ENCODE measurements at places on chromosomes 3 and 15. TPM values are rescaled to one million over a fixed set of nuclear protein-coding genes. Genes with fewer than 3 reads are reported as not detected.

DNA sequence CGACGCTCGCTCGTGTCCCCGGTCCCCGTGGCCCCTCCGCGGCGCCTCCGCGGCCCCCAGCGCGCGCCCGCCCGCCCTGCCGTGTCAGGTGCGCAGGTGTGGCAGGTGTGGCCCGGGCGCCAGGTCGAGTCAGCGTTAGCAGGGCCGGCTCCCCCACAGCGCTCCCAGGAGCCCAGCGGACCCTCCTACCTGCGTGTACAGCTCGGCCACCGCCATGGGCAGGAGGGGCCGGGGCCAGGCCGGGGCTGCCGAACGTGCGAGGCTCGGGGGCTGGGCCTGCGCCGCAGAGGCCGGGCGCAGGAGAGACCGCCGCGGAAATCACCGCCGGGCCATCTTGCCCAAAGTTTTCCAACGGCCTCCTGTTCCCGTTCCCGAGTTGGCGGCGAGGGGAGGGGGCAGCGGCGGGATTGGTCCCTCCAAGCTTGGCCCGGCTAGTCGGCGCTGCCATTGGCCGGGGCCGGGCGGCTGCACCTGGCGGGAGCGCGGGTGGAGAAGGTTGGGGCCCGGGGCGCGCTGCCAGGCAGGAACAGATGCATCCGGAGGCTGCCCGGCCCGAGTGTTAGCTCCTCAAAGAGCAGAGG, at the start of gene MYO5C:
TSS of gene MYO5C (minus strand) at position 384 of the 581 bp plus-strand sequence. CDS start at position 216, 168 bp downstream.
- DNase-seq: peak; percentile 69

DNA sequence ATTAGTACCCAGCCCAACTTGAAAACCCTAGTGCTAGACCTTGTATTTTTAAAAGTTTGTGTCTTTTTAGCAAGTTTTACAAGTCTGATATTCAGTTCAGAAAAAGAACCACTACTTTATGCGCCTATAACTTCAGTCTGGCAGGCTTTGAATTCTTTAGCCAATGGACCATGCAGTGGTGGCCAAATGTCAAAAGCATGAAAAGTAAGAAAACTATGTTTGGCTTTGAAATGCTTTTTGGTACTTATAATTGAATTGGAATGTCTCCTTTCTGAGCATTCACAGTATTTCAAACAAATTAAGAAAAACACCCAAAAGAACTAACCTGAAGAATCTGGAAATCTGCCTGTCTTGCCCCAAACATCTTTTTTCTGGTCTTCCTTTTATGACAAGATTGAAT, 12.8 kb downstream of the WDR48 start:
- DNase-seq: no peak

GRCh38 chr3:186772701-186773417, 10.5 kb upstream of the EIF4A2 start:
- peak; percentile 83 for DNase-seq

GRCh38 chr3:25532431-25533162, 104.5 kb downstream of the RARB start:
- DNase-seq: no peak

DNA sequence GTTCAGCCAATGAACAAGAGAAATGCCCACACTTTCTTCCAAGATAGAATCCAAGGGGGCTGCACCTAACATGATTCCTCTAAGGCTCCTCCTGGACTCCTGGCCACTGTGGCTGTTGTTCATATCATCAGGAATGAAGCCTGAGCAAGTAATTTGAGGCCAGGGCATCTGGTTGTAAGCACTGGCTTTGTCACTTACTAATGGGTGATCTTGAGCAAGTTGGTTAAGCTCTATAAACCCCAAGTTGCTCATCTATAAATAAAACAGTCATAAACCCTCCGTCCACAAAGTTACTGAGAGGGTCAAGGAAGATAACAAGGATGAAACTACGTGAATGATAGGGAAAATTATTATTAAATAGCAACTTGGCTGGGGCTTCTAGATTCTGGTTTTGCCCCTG, 58.3 kb downstream of the CDC25A start:
- DNase-seq: no peak

- no peak for DNase-seq
These were observed 279.4 kb downstream of the RSL24D1 start for GRCh38 chr15:54917312-54917711.

GRCh38 chr15:61038910-61039309, 190.2 kb downstream of the RORA start:
- DNase-seq: no peak

GRCh38 chr3:13477943-13478342, 2.2 kb upstream of the HDAC11 start:
- peak; percentile 55 for DNase-seq

DNA sequence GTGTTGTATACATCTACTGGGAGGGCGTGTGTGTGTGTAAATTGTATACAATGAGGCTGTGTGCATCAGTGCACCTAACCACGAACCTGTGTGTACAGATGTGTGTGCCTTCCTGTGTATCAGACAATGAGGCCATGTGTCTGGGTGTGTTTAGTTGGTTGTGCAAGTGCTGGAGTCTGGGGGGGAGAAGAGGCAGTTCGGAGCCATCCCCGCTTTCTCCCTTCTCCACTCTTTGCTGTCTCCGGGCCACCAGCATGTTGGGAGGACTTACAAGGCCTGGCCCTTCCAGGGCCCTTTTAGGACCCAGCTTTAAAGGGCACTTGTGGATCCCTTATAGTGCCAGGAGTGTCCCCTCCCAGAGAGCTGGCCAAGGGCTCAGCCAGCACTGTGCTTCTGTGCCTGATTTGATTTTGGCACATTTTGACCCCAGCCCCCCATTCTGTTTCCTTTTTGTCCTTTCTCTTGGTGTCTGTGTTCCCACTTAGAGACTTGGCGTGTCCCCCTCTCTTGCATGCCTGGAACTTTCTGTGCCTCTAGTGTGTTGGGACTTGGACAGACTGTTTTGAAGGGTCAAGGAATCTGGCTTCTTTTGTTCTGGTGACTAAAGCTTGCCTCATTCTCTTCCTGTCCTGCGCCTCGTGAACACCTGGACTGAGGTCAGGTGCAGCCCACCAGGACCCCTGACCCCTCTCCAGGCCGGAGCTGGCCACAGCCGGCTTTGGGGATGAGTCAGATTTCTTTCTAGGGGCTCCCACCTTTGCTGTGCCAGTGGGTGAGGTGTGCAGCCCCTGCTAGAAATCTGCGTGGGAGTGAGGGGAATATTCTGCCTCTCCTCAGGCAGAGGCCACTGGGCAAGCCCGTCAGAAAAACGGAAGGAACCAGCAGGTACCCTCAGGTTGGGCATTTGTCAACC, 1.5 kb downstream of the CTDSPL start:
- DNase-seq: no peak

- no peak for DNase-seq
These were observed 32.1 kb downstream of the RBMS3 start for GRCh38 chr3:29312960-29313452.

- no peak for DNase-seq
These were observed 54.4 kb downstream of the SLC6A6 start for GRCh38 chr3:14456794-14457193.

GRCh38 chr3:129597087-129597999, 9.1 kb downstream of the PLXND1 start:
- DNase-seq: no peak

- no peak for DNase-seq
These were observed 17.2 kb downstream of the EPHB3 start for GRCh38 chr3:184578822-184579221.

DNA sequence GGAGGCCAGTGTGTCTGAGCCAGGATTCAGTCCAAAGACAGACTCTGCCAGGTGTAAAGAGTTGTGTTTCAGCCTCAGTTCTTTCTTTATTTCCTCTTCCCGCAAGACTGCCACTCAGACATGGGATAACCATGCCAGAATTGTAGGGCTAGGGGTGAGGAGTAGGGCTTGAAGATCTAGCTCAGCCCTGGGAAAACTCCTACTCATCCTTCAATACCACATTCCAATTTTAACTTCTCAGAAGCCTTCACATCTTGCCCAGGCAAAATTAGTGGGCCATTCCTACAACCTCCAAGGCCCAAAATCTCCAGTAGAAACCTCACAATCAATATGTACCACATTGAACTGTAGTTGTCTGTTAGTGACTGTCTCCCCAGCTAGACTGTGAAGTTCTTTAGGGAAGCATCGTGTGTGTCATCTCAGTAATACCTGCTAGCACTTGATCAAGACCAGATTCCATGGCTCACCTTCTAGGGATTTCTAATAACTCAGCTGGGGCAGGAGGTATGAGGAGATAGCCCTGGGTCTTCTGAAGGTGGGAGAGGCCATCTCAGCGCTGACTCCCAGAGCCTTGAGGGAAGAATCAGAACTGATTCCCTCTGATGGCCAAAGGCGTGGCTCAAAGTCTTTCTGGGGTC, 19.7 kb downstream of the HRH1 start:
- DNase-seq: no peak

DNA sequence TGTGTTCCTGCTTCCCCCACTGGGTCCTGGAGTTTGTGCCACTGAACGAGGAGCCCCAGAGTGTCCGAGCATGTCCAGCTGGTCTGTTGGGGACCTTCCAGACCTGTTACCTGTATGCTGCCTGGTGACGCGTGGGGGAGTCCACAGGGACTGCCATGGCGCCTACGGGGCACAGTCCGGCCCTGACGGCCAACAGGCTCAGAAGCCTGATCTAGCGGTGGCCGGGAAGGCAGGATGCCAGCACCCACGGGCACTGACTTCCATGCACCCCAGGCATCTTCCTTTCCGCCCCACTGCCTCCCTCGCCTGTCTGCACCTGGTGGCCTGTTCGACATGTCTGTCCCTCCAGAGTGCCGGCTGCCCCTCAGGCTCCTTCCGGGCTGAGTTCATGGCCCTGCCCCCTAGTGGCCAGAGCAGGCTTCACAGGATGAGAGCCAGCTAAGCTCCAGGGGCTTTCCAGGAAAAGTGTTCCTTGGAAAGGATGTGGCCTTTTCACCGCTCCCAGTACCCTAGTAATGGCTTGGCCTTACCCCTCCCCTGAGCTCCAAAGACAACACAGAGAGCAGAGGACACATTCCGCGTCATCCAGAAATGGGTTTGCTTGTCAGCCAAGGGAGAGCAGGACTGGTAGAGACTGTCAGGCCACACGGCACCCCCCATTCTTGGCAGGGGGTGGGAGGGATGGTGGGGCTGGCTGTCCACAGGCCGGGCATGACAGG, 35.7 kb downstream of the NGRN start:
- peak; percentile 70 for DNase-seq

DNA sequence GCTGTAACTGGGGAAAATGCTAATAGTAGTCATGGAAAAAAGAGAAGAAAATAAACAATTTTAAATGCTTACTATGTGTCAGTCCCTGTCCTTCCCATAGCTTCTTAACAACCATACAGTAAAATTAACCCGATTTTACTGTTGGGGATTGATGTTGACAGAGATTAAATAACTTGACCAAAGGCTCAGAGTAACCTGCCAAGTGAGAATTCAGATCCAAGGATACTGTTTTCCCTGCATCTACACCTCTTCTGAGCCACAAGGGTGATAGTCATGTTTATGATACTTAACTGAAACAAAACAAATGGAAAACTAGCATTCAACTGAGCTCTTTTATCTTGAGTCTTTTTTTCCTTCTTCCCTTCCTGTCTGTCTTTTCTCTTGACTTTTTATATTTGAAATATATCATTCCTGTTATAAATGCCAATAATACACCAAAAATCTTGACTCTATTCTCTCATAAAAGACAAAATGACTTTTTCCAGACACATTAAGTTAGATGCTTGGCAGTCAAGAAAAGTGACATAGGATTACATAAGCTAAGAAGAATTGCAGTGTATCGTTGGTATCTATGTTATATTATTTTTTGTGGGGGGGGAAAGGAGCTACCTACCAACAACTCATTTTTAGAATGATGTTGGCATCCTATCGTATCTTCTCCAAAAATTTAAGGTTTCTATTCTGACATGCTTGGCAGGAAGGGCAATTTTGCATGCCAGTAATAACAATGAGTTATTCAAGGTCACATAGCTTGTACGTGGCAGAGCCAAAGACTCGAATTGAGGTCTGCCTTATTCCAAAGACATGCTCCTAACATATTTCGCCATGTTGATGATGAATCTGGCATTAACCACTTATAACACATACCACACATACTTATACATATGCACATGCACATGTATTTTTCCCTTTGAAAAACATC, 306.6 kb upstream of the KCNH8 start:
- no peak for DNase-seq

DNA sequence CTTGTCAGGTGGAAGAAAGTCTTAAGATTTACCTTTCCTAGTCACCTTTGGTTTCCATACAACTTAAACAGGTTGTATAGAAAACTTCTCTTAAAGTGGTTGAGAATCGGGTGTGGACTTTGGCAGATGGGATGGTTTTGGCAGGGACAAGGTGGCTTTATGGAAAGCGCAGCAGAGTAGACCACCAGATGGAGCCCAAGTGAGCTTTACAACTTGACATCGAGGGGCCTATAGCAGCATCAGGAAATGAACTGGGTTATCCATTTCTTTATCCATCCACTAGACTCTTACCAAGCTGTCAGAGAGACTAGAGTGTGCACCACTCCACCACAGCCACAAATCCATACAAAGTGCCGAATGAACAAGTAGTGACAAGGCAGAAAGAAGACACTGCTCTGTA, 85.3 kb upstream of the MBNL1 start:
- peak; percentile 59 for DNase-seq

- peak; percentile 60 for DNase-seq
These were observed 818.8 kb upstream of the LMCD1 start for GRCh38 chr3:7682822-7683229.

DNA sequence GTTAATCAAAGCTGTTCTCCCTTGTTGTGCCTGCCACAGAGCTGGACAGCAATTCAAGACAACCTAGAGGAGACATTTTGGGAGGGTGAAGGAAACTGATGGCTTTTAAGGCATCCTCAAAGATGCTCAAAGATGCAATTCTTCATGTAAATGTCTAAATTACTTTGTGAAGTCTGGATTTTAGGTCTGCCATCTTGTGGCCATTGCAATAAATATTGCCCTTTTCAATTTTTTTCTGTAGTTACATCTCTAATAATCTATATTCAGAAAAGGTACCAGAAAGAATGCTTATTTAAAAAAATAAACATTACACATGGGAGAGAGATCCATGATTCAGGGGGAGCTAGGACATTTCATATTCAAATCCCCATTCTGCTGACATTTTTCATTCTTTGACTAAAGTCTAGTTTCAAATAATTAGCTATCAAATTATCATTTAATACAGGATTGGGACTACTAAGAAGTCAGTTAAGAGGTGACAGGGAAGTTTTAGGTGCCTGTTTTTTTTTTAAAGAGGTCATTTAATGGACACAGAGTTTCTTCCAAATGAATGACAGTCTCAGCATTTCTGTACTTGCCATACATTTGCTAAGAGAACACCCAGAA, 259.8 kb upstream of the WNT5A start:
- DNase-seq: no peak

GRCh38 chr3:152083135-152083534, 185.6 kb upstream of the MBNL1 start:
- DNase-seq: no peak

- DNase-seq: no peak
These were observed 61.0 kb upstream of the PYDC2 start for GRCh38 chr3:191399918-191400317.

The TMCO5A gene
- total RNA-seq: not detected

The SH2D7 gene
- not detected for total RNA-seq

The TUSC7 gene
- total RNA-seq: not detected

The EIF2A gene
- total RNA-seq: 70.9 TPM

The TMEM40 gene
- total RNA-seq: not detected

The MCF2L2 gene
- 2.6 TPM for total RNA-seq

The SYNM gene
- total RNA-seq: 33.7 TPM

The LRRFIP2 gene
- total RNA-seq: 60.1 TPM

The DPPA2 gene
- not detected for total RNA-seq

The PTX3 gene
- total RNA-seq: 4.2 TPM

The NANOGP8 gene
- total RNA-seq: 0.98 TPM

The PAQR5 gene
- total RNA-seq: 6.5 TPM

The TMEM266 gene
- 0.22 TPM for total RNA-seq
